Lower leg skin (tissue), 4 donors: ENCODE measurements at places on chromosomes 5 and 9. TPM values are rescaled to one million over a fixed set of nuclear protein-coding genes. Genes with fewer than 3 reads are reported as not detected.

UNC5A gene
- total RNA-seq: 0.23 TPM

TMEFF1 gene
- total RNA-seq: not detected

OXCT1 gene
- 21.4 TPM for total RNA-seq

ZFP2 gene
- 0.38 TPM for total RNA-seq

SLC36A3 gene
- total RNA-seq: not detected

DMRTA1 gene
- 1.4 TPM for total RNA-seq

OTP gene
- total RNA-seq: not detected

TLR4 gene
- 3.9 TPM for total RNA-seq

ACOT12 gene
- 1.1 TPM for total RNA-seq

ITK gene
- total RNA-seq: 0.78 TPM

DNA sequence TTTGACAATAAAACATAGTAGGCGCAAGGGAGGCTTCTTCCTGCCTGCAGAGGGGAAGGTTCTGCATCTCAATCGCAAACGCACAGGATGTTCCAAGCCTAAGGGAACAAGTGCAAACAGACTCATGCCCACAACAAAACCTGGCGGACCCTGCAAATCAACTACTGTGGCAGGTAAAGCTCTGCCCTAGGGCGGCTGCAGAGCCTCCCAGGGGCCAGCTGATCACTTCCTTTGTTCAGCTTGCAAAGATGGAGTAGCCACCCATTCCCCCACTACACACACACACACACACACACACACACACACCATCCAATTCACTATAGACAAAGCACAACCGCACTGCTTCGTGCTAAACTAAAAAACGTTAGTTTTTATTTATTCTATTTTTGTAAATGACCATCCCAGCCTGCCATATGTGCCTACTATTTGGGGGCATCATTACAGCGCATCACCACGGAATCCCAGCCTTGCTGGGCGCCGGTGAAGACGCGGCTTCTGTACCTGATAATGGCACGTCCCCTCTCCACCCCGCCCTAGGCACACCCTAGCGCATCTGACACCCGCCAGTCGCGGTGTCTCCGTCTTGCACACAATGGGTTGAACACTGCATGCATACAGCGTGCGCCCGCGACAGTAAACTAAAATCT lies 57.6 kb downstream of the DPYSL3 start:
- no peak for DNase-seq

DNA sequence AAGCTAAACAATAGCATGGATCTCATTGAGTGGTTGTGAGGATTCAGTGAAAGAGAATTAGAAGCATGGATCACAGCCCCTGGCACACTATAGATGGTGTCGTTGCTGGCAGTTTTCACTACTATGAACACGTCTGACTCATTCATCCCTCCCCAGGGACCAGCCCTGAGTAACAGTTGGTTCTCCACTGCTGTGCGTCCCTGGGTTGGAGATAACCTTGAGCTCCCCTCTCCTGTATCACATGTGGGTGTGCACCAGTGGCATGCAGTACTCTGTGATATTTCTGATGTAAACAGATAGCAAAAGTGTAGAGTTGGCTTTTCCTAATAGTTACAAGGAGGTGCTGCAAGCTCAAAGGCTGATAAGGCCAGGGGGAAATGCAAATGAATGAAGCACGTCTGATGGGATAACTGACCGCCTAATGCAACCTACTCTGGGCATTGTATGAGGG lies 8.8 kb upstream of the LCP2 start:
- no peak for DNase-seq

DNA sequence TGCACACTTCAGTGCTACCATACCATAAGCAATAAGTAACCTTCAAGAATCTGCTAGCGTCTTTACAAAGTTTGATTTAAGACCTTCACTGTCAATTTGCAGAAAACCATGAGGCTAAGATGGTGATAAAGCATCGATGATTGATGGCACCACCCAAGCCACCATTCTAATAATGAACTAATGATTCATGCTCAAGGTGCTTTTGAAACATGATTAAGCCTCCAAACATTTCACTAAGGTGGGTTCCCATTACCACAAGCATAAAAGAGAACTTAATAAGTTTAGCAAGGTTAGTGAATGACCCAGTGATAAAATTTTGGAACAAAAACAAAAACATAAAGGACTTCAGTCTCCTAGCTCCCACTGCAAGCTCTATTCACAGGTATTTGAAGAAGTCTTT lies 214.7 kb downstream of the FBXL17 start:
- DNase-seq: no peak

- no peak for DNase-seq
Observed at GRCh38 chr9:121275781-121276658, 8.1 kb downstream of the GSN start.

- DNase-seq: no peak
Observed at GRCh38 chr5:181153814-181154213, 6.4 kb downstream of the OR2V2 start.

DNA sequence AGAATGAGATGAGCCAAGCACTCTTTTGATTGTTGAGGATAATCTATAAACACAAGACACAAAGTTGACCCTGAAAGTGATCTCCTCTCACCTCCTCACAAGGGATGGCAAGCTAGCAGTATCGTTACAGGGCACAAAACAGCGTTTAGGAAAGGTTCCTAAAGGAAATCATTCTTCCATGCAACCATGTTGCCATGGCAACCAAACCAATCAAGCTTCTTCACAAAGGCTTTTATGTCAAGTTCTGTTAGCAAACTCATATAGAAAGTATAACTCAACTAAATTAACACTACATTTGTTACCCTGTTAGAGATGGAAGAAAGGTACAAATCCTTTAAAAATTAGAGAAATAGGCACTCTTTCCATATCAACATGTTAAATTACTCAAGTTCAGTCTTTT lies 1016.8 kb upstream of the DMAC1 start:
- no peak for DNase-seq

DNA sequence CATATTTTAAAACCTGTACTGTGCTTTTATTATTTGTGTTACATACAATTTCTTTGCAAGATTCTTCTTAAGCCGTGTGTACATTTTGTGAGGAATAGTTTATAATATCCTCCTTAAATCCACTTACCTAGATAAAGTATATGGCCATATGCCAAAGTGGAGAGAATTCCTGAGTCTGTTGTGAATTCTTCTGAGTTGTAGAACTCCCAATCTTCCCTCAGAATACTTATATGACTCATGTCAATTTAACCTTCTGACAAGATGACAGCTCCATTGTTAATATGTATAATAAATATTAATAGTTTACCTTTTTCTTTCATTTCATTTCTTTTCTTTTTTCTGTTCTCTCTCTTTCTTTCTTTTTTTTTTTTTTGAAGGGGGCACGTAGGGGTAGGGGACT lies 6.0 kb upstream of the RICTOR start:
- DNase-seq: no peak

DNA sequence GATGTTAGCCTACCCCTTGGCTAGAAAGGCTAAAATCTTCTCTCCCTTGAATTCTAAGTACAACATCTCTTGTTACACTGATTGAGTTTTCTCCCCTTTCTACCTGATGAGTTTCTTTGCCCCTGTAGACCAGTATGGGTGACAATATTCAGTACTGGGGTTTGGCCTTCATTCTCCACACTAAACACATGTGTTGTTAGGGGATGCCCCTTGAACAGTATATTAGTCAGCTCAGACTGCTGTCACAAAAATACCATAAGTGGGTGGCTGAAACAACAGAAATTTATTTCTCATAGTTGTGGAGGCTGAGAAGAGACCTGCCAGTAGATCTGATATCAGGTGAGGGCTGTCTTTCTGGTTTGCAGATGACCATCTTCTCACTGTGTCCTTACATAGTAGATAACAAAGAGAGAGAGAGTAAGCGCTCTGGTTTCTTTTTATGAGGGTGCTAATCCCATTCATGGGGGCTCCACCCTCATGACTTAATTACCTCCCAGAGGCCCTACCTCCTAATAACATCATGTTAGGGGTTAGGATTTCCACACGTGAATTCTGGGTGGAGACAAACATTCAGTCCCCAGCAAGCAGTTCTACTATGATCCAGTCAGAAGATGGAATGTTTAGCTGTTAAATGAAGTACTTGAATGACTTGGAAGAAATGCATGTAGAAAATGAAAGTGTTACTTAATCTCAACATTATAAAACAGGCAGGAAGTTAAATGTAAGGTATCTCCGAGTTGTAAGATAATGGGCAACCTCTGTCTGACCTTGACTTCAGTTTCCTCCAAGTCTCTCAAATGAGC lies 17.5 kb downstream of the VLDLR start:
- DNase-seq: no peak

GRCh38 chr5:14054965-14055963 lies 87.9 kb upstream of the TRIO start:
- no peak for DNase-seq

- no peak for DNase-seq
Observed at GRCh38 chr5:179111267-179112207, 51.4 kb downstream of the ZNF354C start.

DNA sequence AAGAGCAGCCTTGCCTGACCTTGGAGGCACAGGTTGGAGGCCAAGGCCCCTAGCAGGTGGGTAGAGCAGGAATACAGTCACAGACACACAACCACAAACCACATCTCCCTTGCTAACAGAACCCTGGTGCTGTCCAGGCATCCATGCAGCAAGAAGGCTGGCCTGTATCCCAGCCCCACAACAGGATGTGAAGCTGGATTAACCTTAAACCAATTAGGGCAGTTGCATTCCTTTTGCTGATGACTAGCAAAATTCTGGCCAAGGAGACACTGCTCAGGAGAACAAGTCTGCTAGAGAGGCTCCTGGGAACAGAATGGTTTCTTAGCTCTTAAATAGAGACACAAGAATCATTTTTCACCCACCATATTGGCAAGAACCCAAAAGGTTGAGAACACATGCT lies 97.8 kb downstream of the C5orf15 start:
- no peak for DNase-seq

DNA sequence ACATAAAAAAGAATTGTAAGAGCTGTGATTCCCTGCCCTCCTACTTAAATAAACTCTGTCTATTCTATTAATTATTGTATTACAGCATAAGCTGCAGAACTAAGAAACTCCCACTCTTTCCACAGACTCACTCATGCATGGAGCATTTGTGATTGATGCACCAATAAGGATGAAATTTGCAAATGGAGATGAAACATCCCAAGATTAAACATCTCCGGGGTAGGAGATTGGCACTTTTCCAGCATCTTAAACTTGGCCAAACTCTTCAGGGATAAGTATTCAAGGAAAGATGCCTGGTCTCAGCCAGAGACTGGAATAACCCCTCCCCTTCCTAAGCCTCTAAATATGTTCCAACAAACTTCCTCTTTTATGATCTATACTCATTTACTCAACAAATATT lies 472.0 kb downstream of the ACTL7B start:
- DNase-seq: no peak

- DNase-seq: no peak
Observed at GRCh38 chr9:110048976-110049698, 158.8 kb downstream of the C9orf152 start.

GRCh38 chr5:39216631-39217030 lies 2.7 kb downstream of the FYB1 start:
- DNase-seq: no peak

- DNase-seq: no peak
Observed at GRCh38 chr5:174320051-174320450, 274.5 kb downstream of the NSG2 start.
